Smooth muscle cell of bladder (primary cell): ENCODE measurements at places on chromosomes 6 and 20. TPM values are rescaled to one million over a fixed set of nuclear protein-coding genes. Genes with fewer than 3 reads are reported as not detected.

Gene CST3
- 114 and 136 TPM in 2 replicates for total RNA-seq

Gene RIPPLY2
- 0.28 TPM in 1 of 2 replicates, not detected in the other for total RNA-seq

Gene MYB
- 0.09 and 0.14 TPM in 2 replicates for total RNA-seq

Gene OPRM1
- total RNA-seq, result not detected in 2 replicates

Gene PPT2
- 50.2 and 67.4 TPM in 2 replicates for total RNA-seq

Gene TREML4
- total RNA-seq, result 0.14 TPM in 1 of 2 replicates, not detected in the other

Gene PGC
- not detected in 2 replicates for total RNA-seq

Gene KHDC1L
- total RNA-seq, result not detected in 2 replicates

Gene NECAB3
- 24.0 and 33.2 TPM in 2 replicates for total RNA-seq

Gene STX11
- total RNA-seq, result 0.28 and 0.55 TPM in 2 replicates

Gene CFAP61
- total RNA-seq, result under 0.01 TPM in 1 of 2 replicates, not detected in the other

Gene B3GALT4
- total RNA-seq, result 7.1 and 8.8 TPM in 2 replicates
